ENCODE measurements at places on chromosomes 3 and 15.
A peak's percentile ranks its signal among the peaks of the same experiment; 100 is the strongest.

GRCh38 chr15:100966997-100967396, 47.8 kb downstream of the LRRK1 start:
- DNase-seq: no peak

GRCh38 chr3:183650554-183650953, 15.1 kb downstream of the KLHL24 start:
- DNase-seq: no peak

DNA sequence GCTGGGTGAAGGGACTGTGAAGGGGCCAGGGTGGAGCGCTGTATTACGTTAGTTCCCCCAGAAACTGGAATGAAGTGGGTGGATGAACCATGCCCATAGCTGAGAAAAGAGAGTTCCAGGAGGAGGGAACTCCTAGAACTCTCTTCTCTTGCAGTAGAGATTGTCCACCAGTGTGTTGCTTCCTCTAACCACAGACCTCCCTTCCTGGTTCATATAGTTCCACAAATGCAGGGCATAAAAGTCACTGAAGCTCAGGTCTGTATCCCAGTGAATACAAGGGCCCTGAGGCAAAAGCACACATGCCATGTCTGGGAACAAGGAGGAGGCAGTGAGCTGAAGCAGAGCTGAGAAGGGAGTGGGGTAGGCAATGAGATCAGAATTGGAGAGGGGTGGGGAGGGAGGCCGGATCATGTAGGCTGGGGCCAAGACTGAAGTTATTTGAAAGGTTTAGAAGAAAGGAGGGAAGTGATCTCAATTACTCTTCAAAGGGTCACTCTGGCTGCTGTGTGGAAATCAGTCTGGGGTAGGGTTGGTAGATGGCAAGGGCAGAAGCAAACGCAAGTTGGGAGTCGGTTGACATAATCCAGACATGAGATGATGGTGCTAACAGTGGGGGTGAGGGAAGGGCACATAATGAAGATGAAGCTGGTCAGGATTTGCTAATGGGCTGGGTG, 6.5 kb downstream of the A4GNT start:
- DNase-seq: no peak

- peak; percentile 23 for DNase-seq
Observed at GRCh38 chr15:61404567-61404966, 175.5 kb upstream of the RORA start.

GRCh38 chr15:33069161-33069560, 125.4 kb downstream of the FMN1 start:
- no peak for DNase-seq
